IMR-90 (cell line): ENCODE measurements at places on chromosomes 5 and 9. TPM values are rescaled to one million over a fixed set of nuclear protein-coding genes. Genes with fewer than 3 reads are reported as not detected.

- DNase-seq: no peak
Observed at GRCh38 chr5:149063896-149064478, 1.1 kb upstream of the SH3TC2 start.

SHOC1 gene
- total RNA-seq: not detected in 2 replicates

ARHGEF37 gene
- total RNA-seq: 0.28 and 0.54 TPM in 2 replicates

DNA sequence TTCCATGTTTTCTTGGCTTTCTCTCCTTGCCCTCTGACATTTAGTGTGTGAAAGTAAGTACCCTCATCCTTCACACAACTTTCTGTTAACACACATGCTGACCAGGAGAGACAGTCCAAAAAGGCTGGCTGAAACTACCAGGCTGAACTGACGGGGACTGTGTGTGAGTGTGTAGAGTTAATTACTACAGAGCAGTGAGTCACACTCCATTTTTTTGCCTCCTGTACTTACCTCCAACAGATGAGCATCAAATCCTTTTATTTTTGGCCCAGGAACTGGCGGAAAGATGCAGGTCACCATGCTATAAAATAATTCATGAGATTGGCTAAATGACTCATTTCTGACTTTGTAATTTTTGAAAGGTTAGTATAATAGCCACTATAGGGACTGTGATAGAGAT is 20.2 kb upstream of the AGXT2 start:
- peak; percentile 26 for DNase-seq

DNA sequence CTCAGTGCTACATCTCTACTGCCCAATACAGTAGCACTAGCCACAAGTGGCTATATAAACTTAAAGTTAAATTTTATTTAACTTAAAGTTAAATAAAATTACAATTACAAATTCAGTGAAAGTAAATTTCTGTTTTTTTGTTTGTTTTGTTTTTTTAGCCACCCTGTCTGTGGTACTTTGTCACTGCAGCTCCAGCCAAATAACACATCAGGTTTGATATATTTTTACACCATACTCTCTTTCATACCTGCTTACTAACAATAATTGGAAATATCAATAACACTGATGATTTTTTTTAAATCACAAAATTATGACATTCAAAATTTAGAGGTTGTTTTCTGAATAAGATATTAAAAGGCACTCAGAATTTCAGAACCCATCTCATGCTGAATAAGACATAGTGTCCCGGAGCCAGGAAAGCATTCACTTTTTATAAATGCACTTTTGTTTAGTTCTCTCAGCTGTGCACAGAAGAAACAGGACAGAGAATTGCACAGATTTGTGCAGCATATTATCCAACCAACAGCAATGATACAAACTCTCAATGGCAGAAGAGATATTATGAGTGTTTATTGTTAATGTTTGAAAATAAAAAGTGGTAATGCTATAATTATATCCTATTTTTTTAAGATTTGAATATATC is 92.6 kb downstream of the EDIL3 start:
- DNase-seq: no peak

DNA sequence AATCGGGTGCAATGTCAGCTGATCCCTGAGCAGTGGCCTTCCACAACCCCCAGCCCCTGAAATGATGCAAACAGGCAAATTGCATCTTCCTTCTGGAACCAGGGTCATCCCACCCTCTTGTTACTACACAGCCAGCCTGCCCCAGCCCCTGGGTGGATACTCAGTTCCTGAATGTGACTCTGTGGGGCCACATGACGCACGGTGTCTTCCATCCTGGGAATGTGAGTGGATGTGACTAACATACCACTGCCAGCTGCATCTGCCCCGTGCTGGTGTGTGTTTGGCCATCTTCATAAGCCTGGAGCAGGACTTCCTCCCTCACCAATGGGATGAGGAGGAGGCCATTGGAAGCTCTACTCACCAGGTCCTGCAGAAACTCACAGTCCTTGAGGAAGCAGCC is 257.9 kb upstream of the ADAMTS16 start:
- DNase-seq: no peak

GRCh38 chr9:125906144-125906543 is 159.0 kb downstream of the PBX3 start:
- DNase-seq: peak; percentile 54

- no peak for DNase-seq
Observed at GRCh38 chr9:89702401-89702800, 97.6 kb downstream of the GADD45G start.

GRCh38 chr9:28264368-28264767 is 691.1 kb upstream of the C9orf72 start:
- peak; percentile 6 for DNase-seq

RAD23B gene
- 126 and 127 TPM in 2 replicates for total RNA-seq

GRCh38 chr5:75203604-75204003 is 33.1 kb downstream of the ANKRD31 start:
- no peak for DNase-seq

GRCh38 chr9:90946982-90947381 is 145.4 kb downstream of the SYK start:
- no peak for DNase-seq

PCA3 gene
- total RNA-seq: not detected in 2 replicates

DNA sequence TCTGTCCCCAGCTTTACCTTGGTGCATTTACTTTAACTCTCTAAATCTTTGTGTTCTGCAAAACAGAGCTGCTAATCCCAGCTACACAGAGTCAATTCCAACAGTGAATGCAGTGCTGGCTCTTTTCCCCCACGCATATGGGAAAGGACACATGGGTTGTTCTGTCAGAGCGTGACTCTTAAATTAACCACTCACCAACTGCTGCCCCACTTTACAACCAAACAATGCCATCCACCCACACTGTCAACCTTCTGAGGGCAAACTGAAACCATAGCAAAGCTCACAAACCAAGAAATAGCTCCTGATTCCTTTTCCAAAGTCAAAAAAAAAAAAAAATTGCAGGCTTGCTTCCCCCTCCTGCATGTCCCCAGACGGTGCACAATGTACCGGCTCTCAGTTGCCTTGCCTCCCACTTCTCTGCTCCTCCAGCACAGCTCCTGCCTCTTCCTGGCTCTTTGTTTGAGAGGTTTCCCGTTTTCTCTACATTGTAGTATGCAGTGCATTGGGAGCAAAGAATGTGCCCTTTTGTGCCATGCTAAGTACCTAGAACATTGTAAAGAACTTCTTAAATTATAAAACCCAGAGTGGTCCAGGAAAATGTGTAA is 151.5 kb upstream of the DAPK1 start:
- no peak for DNase-seq

DNA sequence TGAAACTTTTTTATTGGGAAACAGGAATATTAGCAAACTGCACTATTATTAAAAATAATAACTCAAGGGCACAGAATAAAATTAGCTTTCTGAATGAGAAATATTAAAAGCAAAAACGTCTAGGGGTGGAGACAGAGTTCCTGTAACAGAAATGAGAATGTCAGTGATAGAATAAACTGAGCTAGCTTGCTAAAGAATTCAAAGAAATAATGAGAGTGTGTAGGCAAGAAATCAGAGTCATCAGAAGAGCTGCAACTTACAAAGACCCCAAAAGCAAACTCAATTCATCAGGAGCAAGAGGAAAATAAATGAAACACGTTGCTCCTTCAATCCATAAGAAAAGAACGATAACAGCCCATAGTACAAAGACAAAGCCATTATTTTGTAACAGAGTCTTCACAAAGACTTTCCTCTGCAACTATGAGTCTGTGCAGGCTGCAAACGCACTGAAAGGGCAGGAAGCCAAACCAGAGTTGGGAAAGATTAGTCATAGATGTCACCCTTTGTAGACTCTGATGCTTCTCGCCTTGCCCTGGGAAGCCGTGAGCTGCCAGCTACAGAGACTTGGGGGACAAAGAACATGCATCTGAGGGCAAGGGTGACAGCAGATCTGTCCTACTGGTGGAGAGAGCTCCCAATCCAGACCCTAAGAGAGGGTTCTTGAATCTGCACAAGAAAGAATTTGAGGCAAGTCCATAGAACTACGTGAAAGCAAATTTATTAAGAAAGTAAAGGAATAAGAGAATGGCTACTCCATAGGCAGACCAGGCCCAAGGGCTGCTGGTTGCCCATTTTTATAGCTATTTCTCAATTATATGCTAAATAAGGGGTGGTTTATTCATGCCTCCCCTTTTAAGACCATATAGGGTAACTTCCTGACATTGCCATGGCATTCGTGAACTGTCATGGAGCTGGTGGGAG is 40.8 kb downstream of the SHC3 start:
- peak; percentile 95 for DNase-seq

DNA sequence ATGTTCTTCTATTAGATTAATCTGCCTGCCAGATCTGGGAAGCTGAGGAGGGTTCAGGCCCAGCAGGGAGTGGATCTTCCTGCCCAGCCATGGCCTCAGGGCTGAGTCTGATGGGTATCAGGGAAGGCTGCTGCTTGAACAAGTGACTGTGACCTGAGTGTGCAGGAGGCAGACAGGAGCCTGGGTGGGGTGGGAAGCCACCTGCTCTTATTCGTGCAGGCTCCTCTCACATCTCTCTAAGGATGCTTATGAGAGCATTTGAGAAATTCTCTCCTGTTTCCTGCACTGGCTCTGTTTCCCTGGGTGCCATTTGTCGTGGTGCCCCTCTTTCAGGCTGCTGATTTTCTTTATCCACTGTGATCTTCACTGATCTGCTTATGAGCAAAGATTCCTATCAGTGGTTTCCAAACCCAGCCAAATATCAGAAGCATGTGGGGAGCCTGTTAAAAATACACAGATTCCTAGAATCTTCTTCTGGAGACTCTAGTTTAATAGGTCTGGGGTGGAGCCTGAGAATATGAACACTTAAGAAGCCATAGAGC is 2.1 kb downstream of the RGS3 start:
- no peak for DNase-seq

DNA sequence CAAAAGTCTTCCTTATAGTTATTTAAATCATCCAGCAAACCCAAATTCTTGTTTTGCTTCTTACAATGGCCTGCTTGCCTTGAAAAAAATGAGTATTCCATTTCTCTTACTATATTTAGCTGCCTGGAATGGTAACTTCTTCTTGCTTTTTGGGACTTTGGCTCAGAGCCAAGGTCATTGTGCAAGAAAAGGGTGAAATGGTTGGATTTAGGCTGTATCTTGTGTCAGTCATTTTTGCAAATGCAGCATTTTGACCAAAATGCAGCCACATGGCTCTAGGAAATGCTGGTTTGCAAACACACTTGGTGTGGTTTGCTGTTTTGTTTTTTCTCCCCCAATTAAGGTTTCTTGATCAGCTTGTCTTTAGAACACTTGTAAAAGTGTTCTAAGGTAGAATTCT is 133.3 kb upstream of the ELL2 start:
- DNase-seq: no peak

OBP2B gene
- not detected in 2 replicates for total RNA-seq

COL5A1 gene
- 19.2 and 21.1 TPM in 2 replicates for total RNA-seq

DNA sequence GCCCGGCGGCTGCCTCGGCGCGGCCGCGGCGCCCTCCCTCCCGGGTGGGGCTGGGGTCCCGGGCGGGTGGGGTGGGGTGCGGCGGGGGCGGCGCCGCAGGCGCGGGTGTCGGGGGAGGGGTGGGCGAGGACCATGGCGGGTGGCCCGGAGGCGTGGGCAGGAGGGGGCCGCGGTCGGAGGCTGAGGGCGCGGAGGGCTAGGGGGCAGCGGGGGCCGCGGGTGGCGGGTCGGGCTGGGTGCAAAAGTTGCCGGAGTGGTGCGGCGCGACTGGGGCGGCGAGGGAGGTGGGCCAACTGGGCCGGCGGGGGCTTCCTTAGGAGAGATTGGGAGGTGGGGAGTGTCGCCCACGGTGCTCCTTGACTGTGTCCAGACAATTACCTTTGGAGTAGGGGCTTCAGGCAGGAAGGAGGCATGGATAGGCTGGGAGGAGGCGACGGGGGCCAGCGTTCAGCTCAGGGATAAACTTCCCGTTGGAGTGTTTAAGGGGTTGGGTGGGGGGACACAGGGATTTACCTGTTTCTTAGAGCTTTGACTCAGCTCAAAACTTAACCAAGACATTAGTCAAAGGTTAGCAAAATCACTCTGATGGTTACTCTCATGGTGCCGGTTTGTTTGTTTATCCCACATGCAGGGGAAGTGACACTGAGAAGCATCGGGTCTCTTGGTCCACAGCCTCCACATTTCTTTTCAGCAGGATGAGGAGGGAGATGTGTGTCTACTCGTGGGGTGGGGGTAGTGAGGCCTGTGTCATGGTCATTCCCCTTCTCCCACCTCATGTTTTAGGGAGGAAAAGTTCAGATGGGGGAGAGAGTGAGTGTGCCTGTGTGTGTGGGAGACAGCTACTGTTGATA is 859 bp downstream of the CSNK1G3 start:
- peak; percentile 30 for DNase-seq

GRCh38 chr5:111863801-111864200 is 106.8 kb upstream of the NREP start:
- peak; percentile 56 for DNase-seq

DNA sequence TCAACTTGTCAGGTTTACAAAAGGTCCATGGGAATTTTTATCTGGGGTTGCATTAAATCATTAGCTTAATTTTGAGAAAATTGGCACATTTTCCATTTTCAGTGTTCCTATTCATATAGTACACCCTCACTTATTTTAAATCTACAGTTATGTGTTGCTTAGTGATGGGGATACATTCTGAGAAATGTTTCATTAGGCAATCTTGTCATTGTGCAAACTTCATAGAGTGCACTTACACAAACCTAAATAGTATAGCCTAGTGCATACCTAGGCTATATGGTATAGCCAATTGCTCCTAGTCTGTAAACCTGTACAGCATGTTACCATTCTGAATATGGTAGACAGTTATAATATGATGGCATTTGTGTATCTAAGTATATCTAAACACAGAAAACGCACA is 19.8 kb upstream of the FAM151B start:
- no peak for DNase-seq
